ENCODE measurements at places on chromosomes 13 and 19.

DNA sequence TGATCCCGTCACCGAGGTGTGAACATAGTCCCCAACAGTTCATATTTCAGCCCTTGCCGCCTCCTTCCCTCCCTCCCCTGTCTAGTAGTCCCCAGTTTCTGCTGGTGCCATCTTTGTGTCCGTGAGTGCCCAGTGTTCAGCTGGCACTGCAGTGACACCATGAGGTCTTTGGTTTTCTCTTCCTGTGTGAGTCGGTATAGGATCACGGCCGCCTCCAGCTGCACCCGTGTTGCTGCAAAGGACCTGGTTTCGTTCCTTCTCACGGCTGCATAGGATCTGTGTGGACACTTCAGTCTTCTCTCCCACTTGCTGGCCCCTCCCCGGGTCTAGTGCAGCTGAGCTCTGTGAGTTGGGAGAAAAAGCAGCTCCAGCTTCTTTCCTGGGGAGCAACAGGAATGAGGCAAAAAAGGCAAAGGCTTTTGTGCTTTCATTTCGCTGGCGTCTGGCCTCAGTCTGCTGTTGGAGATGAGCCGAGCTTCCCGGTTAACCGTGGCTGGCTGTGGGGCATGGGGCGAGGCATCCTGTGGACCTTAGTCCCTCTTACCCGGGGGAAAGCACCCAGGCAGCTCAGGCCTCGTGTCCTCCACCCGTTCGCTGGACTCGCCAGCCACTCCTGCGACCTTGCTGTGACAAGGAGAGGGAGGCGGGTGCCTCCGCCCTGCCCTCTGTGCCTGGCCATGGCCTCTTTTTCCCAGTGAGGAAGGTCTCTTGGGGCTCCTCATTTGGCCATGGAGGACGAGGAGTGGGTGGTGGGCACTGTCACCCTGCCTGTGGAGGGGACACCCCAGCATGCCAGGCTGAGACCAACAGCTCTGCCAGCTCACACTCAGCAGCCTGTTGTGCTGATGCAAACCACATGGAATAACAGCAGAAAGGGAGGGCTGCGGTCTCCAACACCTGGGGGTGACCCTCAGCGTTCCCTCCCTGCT is 196.5 kb downstream of the TEX29 start:
- no peak for DNase-seq

- no peak for DNase-seq
These were observed 1239.8 kb upstream of the MIR17HG start for GRCh38 chr13:90107661-90108060.

GRCh38 chr19:282501-282900 is 8.7 kb downstream of the PLPP2 start:
- no peak for DNase-seq

- no peak for DNase-seq
These were observed 704 bp downstream of the CHST8 start for GRCh38 chr19:33622505-33622808.

DNA sequence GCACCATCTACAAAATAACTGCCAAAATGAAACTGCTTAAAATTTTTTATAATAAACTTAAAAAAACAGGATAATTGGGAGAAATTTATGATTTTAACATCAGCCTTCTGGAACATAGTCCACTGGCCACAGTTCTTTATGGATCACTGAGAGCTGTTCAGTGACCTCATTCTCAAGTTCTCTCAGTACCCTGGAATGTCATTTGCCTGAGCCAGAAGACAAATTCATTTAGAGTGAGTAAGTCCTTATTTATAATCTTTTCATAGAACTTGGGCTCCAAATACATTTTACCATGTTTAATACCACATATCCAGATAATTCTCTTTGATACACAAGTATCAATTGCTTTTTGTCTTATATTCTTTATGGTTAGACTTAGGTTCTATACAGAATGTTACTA is 87.6 kb downstream of the CAB39L start:
- DNase-seq: no peak

GRCh38 chr19:6573350-6573749 is 17.6 kb downstream of the CD70 start:
- DNase-seq: no peak

- DNase-seq: peak; percentile 81
These were observed 20.0 kb downstream of the XRCC1 start for GRCh38 chr19:43555185-43555770.

Measured in stimulated activated CD4-positive, alpha-beta T cell treated with anti-CD3 and anti-CD28 coated beads, Interleukin-1b, Interleukin-23, amount 100 ng/mL, for 4 hours (primary cell).